ENCODE measurements at places on chromosomes 12 and 14.

DNA sequence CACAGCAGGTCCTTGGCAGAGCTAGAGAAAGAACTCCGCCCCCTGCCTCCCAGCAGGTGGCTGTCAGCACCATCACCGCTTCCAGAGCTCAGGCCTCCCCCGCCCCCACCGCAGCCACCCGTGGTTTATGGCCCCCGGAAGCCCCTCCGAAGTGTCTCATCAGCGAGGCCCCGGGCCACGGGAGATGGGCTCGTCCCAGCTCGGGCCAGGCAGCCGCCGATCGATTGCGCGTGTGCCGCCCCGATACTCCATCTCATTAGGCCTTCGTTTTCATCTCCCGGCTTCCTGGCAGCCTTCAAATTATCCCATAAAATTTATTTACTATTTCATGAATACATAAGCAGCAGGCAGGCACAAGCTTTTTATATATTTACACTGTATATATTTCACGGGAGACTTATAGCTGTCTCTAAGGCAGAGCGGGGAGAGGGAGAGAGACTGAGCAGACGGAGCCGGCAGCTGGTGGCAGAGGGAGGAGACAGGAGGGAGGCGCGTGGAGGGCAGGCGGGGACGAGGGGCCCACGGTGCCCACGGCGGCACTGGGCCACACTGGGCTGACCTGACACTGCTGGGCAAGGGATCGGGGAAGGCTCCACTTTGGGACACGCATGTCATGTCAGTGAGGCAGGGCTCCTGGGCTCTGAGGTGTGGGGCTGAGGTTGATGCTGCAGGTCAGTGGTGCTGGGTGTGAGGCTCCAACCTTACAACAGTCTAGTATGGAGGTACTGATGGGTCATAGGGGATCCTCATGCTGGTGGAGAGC, 241.2 kb downstream of the RBM19 start:
- no peak for DNase-seq

- no peak for DNase-seq
These were observed 12.2 kb downstream of the LLPH start for GRCh38 chr12:66118240-66118891.

DNA sequence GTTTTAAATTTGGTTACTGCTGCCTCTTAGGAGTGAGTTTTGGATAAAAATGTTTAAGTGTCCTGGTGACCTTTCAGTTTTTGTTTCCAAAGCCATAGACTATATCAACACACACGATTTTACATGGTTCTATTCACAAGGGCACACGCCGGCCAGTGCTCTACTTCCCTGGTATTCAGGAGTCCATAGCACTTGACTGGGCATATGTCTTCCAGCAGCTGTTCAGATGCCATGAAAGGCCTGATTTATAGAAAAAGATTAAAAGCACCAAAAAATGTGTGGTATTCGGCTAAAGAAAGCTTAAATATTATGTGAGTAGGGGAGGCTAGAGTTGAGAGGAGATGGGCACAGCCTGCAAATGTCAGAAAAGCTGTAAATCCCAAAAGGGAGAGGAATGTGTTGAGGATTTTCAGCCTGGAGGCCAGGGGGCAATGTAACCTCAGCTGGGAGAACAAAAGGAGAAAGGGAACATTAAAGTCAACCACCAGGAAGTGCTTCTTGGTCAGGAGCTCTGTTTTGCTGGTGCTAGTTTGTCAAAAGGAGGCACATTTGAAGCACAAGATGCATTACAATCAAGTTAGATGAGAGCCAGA, 478.4 kb downstream of the RAD51B start:
- DNase-seq = peak; percentile 57

- DNase-seq = no peak
These were observed 227.2 kb upstream of the ATP2B1 start for GRCh38 chr12:89935850-89936249.

DNA sequence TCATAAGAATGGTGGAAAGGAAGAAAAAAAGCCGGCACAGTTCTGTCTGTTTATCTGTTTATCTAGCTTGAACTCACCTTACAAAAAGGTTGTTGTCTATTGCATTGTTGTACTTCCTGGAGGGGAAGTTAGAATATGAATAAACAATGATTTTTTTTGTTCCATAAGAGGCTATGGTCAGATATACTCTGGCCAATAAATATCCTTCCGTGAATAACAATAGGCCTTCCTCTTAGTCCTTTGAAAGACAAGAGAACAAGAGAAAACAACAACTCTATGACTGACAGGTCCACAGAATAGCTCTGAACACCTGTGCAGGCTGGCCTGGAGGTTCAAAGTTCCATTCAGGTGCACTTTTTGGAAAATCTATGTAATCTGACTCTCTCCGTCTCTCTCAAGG, 192.8 kb upstream of the KRR1 start:
- DNase-seq = no peak

GRCh38 chr12:111389635-111390034, 16.1 kb upstream of the SH2B3 start:
- DNase-seq = no peak

- peak; percentile 5 for DNase-seq
These were observed 107.0 kb downstream of the ADAMTS20 start for GRCh38 chr12:43444940-43445564.

DNA sequence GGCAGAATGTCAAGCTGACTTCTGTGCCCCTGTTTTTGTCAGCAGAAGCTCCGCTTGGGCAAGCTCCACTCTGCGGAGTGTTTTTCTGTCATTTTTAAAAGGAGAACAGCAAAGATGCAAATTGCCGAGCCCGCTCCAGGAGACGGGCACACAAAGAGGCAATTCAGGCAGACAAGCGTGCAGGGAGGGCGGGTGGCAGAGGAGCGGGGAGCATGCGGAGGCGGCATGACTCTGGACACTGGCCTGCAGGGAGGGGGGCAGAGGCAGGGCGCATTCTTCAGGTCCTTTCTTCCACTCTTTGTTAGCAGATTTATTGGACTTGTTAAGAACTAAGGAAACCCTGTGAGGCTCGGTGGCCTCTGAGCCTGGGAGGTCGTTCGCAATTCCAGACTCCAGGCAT, 187.3 kb upstream of the RMST start:
- no peak for DNase-seq

GRCh38 chr14:77541905-77542304, 43.3 kb upstream of the ISM2 start:
- no peak for DNase-seq

DNA sequence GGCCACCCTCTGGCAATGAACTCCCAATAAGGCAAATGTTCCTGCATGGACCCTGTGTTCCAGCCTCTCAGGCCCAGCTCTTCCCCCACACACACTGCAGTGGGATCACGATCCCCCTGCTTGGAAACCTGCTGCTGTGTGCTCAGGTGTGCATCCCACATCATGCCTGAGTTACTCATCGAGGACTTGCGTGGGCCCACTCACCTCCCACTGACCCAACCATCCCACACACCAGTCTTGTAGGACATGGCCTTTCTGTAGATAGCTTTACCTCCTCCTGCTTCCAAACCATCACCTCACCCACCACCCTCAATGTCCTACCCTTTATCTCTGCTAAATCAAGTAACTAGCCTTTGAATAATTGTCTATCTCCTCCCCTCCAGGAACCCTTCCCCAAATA, 24.6 kb downstream of the NPC2 start:
- DNase-seq = no peak

DNA sequence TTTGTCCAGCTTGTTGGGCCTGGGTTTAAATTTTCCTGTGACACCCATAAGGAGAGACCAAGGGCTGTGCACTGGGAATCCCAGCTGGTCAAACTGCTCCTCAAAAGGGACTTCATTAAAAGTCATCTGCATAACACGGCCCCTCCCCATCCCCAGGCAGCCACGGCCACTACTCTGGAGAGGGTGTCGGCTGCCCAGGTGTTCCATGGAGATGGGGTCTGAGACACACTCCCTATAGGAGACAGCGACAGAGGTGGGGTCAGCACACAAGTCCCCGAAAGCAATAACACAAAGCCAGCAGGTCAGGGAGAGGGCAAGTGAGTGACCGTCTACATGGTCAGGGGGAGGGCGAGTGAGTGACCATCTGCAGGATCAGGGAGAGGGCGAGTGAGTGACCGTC, 75.6 kb upstream of the BCL11B start:
- no peak for DNase-seq

- no peak for DNase-seq
These were observed 8.5 kb downstream of the CRACR2A start for GRCh38 chr12:3744229-3744901.

- no peak for DNase-seq
These were observed 36.2 kb upstream of the GNG2 start for GRCh38 chr14:51824191-51824590.

DNA sequence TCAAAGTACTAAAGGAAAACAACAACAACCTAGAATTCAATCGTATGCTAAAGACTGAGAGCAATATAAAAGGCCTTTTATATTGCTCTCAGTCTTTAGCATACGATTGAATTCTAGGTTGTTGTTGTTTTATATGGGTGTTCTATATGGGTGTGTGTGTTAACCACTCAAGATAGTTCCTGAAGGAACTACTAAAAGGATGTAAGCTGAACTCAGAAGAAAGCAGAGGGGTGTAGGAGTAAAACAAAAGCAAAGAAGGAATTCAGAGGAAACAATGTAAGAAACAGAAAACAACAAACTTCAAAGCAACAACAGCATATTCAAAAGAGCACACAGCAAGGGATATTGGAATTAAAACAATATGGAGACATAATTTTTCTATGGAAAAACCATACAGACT, 5.4 kb downstream of the ZNF891 start:
- DNase-seq = no peak

DNA sequence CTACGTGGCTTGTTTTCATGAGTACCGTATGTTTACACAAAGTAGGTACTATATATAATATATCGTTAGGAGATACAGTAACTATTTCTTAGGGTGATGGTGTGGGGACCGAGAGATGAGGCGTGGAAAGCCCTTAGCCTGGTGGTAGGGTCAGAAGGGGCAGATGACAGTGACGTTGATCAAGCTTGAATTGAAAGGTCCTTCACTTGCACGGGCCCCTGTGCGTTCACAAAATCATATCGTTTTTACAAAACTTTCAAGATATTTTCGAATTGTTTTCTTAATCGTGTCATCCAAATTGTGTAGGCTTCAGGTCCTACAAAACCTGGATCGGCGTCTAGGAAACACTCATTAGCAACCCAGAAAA, 881 bp upstream of the SOS2 start:
- no peak for DNase-seq

DNA sequence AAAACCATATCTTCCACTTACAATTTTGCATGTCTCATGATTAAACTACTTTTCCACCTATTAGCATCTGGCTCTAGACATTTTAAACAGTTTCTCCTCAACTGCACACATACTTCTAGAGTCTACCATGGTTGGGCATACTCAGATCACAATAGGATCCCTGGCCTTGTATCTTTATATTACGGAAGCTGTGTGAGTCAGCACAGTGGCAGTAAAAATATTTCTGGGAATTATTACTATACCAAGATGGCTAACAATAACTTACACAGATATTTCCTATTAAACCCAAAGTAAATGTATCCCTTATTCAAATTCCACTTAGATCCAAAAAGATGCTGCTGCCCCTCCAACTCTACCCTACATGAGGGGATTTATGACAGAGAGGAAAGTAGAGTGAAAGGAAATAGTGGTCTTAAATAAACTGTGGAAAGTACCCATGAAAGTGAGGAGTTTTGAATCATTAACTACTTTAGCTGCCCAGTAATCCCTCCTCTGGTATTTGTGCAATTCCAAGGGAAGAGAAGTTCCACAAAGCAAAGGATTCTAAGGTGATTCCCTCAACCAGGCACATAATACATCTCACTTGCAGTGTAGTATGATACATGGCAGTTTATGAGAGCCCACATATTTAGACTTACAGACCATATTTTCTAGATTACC, 14.0 kb upstream of the CPSF6 start:
- DNase-seq = no peak

- DNase-seq = no peak
These were observed 25.6 kb upstream of the KRAS start for GRCh38 chr12:25276199-25276937.

- no peak for DNase-seq
These were observed 84.7 kb downstream of the TMCC3 start for GRCh38 chr12:94565683-94566082.

GRCh38 chr12:49984476-49985359, 12.0 kb downstream of the AQP6 start:
- no peak for DNase-seq

Data from iPS DF 19.7 (cell line).